ENCODE measurements at places on chromosomes 12 and 14. TPM values are rescaled to one million over a fixed set of nuclear protein-coding genes. Genes with fewer than 3 reads are reported as not detected.

SIRT4 gene
- 2.2 TPM for total RNA-seq

NRL gene
- 1.8 TPM for total RNA-seq

NOS1 gene
- not detected for total RNA-seq

LHX5 gene
- not detected for total RNA-seq

- DNase-seq, result no peak
These were observed 17.8 kb downstream of the SPTB start for GRCh38 chr14:64861916-64862315.

DNA sequence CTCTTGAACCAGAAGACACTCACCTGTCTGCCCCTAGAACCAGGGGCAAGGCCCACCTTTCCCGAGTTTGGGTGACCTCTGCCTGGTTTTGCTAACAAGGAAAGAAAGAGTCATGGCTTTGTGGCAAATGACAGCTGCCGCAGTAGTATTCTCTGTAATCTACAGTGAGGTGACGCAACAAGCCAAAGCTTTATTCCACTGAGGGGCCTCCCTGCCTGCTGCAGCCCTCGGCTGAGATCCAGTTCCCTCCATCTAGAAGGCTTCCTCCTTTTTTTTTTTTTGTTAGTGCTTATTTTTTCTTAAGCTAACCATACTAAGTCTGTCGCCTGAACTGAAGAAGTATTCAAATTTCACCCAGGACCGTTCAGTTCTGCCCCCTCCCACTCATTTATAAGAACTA lies 142.3 kb upstream of the TMCC3 start:
- no peak for DNase-seq

DNA sequence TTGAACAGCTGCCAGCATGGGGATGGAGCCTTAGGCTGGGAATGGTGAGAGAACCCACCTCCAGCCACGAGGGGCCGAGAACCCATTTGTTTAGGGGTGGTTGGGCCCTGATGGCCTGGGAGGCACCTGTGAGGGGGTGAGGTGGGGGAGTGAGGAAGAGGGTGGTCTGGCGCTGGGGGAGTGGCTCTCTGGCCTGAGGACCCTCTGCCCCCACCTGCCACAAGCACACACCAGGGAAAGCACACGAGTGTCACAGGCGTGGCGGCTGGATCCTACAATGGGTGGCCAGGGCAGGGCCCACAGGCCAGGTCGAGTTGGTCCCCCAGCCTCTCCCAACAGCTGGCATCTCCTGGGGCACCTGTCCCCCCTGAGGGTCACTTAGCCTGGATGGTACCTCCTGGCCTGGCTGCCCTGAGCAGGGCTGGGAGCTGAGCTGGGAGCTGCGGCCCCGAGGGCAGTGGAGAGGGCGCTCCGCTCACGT lies 340.5 kb downstream of the TMEM121 start:
- no peak for DNase-seq

- no peak for DNase-seq
These were observed 226.2 kb downstream of the ADAMTS20 start for GRCh38 chr12:43325786-43326185.

DNA sequence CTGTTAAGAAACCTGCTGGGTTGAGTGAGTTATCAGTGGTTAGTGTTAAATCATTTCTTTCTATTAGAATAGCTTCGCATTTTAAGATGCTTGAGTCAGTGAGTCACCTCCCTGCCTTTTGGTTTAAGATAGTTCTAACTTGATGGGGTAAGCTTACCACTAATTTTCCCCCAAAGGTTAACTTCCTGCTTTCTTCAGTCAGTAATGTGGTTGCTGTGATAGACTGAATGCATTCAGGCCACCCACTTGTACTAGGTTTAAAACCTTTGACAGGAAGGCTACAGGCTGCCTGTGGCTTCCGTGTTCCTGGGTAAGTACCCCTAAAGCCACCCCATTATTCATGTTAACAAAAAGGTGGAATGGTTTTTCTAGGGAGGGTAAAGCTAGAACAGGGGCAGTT lies 25.3 kb downstream of the CLEC2A start:
- no peak for DNase-seq

GRCh38 chr14:54579621-54580020 lies 12.7 kb downstream of the SAMD4A start:
- no peak for DNase-seq

GRCh38 chr12:103901518-103902173 lies 28.6 kb upstream of the HSP90B1 start:
- DNase-seq, result no peak

DNA sequence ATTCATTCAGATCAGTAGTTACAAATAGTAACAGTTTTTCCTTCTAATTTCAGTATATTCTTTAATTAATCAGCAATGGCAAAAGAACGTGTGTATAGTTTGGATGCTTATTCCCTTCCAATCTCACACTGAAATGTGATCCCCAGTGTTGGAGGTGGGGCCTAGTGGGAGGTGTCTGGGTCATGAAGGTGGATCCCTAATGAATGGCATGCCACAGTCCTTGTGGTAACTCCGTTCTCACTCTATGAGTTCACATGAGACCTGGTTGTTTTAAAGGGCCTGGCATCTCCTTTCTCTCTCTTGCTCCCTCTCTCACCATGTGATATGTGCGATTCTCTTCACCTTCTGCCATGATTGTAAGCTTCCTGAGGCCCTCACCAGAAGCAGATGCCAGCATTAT lies 18.9 kb upstream of the SYNDIG1L start:
- no peak for DNase-seq

GRCh38 chr12:26172539-26172938 lies 22.8 kb upstream of the SSPN start:
- DNase-seq, result no peak

GRCh38 chr12:115452751-115453281 lies 768.8 kb upstream of the TBX3 start:
- DNase-seq, result no peak

- no peak for DNase-seq
These were observed 75.9 kb downstream of the LIN7A start for GRCh38 chr12:80861641-80862378.
